ENCODE measurements at places on chromosomes 2 and 18.

DNA sequence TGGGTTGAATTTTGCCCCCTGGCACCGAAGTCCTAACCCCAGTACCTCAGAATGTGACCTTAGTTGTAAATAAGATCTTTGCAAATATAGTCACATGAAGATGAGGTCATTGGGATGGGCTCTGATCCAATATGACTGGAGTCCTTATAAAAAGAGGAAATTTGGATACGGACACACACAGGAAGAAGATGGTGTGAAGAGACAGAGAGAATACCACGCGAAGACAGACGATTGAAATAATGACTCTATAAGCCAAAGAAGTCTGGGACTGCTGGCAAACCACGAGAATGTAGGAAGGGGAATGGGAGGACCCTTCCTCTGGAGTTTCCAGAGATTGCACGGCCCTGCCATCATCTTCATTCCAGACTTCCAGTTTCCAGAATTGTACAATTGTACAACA lies 98.6 kb downstream of the CPO start:
- DNase-seq = no peak

DNA sequence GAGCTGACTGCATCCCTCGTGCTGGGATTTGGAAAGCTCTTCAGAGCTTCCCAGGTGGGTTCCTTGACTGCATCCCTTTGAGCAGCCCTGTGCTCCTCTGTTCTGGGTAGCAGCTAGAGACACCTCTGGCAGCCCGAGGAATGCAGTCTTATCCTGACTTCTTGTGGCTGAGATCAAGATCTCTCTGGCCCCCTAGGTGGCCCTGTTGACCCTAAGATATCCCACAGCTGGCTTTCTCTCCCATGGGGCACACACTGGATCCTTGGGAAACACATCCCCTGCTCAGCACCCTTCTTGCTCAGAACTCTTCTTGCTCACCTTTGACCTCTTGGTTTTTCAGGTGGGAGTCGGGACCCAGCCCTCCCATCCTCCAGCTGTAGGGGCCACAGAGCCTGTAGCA lies 237.2 kb downstream of the TSN start:
- no peak for DNase-seq

- DNase-seq = no peak
Measured at GRCh38 chr2:217994776-217995274, 8.0 kb downstream of the TNS1 start.

GRCh38 chr2:136787970-136788369 lies 22.6 kb downstream of the THSD7B start:
- DNase-seq = no peak

DNA sequence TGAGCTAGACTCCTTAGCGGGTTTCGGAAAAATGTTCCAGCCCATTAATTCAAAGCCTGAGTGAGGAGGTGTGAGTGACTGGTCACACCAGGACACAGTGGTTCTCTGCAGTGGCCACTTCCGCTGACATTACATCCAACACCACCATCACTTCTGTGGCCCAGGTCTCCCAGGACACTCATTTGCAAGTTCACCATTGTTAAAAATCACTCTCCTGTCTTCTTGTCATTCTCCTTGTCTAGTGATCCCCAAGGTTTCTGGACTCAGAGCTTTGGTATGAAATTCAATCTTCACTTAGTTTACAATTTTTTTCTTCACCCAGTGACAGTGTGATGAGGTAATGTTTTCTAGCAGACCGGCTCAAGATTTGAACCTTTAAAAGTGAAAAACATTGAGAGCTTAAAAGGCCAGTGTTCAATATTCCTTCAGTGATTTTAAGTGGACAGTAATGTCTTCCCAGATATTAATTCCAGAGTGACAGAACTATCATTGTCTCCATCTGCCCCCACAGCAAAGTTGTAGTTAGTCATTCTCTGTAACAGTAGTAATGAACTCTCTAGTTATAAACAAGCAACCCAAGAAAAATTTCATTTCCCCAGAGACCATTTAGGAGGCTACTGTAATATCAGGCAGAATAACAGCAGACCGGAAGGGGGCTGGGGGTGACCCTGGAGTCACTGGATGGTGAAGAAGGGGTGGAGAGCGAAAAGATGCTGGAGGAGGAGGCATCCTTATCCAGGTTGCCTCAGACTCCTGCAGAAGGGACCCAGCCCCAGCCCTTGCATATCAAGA lies 164.9 kb downstream of the GFPT1 start:
- DNase-seq = no peak

DNA sequence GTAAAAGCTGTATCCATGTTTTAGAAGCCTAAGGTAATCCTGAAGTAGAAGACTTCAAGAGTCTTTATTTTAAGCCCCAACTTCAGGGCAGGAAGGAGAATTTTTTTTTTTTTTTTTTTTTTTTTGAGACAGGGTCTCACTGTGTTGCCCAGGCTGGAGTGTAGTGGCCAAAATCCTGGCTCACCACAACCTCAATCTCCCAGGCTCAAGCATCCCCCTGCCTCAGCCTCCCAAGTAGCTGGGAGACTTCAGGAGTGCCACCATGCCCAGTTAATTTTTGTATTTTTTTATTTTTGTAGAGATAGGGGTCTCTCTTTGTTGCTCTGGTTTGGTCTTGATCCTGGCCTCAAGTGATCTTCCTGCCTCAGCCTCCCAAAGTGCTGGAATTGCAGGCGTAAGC lies 3.3 kb upstream of the RNF152 start:
- DNase-seq = no peak

DNA sequence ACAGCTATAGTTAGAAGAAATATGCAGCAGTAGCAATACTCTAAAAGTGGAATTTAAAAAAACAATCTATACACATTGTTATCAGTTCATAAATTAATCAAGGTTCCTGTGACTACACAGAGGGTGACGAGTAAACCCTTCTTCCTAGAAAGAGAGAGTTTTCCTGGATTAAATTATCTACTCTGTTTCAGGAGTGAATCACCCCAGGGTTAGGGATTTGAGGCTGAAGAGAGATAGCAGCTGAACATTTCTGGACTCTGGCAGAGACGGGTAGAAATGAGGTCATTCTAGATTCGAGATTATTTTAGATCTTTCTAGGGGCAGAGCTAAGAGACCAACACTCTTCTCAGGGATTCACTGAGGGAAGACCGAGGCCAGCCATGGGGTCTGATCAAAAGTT lies 38.8 kb upstream of the PMAIP1 start:
- no peak for DNase-seq

DNA sequence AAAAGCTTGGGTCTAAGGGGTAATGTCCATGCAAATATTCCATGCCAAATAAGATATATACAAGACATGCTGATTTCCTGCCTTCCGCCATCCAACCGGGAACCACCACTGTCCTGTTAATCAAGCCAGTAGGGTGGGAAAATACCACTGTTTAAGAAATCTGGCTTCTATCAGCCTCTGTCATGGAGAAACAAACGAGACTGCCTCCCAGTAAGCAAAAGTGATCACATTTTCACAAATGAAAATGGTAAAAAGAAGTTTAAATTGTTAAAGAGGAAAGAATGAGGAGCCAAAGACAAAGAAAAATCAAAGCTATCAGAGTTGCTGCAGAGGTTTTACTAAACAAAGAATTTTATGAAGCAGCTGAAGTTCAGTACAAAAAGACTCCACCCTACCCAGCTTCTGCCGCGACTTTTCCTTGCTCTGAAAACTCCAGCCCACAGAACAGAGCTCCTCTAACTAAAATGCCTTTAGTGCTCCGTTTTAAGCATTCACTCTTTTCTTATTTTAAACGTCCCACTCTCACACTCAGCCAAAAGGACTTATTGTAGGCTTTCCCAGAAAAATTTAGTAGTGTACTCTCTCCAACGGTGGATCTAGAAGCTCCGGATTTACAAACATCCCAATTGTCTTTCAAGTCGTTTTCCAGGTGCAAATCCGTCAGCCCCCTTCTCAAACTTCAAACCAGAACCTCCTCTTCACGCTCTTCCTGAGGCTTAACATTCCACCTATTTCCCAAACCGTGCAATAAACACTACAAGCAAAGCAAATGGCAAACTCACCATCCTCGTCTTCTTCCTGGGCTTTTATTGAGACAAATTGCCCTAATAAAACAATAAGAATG lies 613 bp downstream of the COL5A2 start:
- no peak for DNase-seq

DNA sequence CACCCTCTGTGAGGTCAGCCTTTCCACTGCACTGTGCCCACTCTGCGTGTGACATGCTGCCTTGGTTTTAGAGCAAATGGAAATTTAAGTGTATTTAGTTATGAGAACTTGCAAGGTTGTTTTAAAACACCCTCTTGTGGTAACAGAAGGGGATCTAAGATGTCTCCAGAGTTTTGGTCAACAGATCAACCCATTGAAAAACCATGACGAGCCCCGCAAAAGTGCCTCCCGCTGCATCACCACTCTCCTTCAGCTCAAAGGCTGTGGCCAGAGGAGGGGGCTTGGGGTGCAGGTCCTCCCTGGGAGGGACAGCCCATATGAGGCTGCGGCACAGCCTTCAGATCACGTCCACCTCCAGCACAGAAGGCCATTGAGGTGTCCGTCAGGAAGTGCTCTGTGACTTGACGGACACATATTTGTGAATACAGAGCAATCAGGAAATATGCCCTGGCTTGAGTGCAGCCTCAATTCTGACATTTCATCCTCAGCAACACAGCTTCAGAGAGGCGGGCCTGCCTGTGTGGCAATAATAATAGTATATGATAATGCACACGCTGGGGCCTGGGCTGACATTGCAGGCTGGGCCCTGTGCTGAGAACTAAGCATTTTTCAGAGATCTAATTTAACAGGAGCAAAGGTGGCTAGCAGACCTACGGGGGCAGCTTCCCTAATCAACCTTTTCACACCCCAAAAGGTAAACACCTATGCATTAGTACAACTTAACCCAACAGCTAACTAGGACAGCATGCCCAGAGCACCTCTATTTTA lies 213.9 kb downstream of the ANAPC1 start:
- no peak for DNase-seq

DNA sequence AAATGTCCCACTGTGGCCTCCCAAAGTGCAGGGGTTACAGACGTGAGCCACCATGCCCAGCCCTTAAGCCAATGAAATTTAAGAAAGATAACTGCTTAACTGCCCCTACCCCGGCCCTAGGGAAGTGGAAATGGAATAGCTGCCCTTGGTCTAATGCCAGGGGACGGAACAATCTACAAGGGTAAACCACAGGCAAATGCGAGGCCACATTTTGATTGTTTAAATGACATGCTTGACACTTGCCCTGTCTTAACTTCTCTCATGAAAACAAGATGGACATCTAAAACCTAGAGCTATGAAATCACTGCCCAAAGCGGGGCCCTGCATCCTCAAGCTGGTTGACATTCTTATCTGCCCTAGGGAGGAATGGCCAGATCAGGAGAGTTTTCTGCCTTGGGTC lies 5.5 kb upstream of the ITSN2 start:
- no peak for DNase-seq

GRCh38 chr2:69652206-69652605 lies 8.7 kb upstream of the AAK1 start:
- peak; percentile 93 for DNase-seq
